ENCODE measurements at places on chromosomes 2 and 18. TPM values are rescaled to one million over a fixed set of nuclear protein-coding genes. Genes with fewer than 3 reads are reported as not detected.

DNA sequence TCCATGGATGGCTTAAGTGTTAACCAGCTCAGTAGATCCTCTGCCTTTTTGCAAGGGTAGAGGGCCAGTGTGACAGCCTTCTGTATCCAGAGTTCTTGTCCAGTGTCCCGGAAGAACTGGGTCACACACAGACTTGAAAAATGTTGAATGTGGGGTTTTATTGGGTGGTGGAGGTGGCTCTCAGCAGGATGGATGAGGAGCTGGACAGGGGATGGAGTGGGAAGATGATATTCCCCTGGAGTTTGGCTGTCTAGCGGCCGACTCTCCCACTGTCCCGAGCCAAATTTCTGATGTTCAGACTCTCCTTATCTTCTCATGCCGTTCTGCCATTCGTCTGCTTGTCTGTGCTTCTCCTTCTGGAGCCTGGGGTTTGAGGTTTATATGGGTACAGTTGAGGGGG, 72.6 kb downstream of the MYO3B start:
- no peak for DNase-seq

DNA sequence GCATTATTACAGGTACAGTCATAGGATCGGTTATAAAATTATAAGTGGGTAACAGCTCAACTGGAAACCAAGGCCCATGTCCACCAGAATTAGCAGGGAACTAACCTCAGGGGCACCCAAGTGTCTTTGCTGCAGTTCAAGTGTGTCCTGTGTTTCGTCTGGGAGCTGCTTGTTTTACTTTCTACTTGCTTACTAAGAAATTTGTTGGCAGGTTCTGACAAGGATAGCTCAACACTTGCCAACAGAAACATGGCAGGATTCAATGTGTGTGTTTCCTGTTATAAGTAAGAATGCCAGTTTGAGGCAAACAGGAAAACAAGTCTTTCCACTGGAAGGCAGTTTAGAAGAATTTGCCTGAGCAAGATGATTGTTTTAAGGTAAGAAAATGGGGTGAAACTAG, 104.5 kb downstream of the EPHA4 start:
- DNase-seq: no peak

GRCh38 chr2:120669121-120669952, 66.3 kb upstream of the GLI2 start:
- DNase-seq: no peak

OR6B2 gene
- not detected for total RNA-seq

DNA sequence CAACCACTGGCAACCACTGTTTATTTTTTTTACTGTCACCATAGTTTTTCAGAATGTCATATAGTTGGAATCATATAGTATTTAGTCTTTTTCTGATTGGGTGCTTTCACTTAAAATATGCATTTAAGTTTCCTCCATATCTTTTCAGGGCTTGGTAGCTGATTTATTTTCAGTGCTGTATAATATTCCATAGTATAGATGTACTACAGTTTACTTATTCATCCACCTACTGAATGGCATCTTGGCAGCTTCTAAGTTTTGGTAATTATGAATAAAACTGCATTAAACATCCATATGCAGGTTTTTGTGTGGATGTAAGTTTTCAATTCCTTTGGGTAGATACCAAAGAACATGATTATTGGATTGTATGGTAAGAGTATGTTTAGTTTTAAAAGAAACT, 23.0 kb downstream of the CFAP221 start:
- DNase-seq: no peak

TEKT4 gene
- total RNA-seq: not detected

KCNK3 gene
- total RNA-seq: 1.1 TPM

VWC2L gene
- total RNA-seq: not detected

DNA sequence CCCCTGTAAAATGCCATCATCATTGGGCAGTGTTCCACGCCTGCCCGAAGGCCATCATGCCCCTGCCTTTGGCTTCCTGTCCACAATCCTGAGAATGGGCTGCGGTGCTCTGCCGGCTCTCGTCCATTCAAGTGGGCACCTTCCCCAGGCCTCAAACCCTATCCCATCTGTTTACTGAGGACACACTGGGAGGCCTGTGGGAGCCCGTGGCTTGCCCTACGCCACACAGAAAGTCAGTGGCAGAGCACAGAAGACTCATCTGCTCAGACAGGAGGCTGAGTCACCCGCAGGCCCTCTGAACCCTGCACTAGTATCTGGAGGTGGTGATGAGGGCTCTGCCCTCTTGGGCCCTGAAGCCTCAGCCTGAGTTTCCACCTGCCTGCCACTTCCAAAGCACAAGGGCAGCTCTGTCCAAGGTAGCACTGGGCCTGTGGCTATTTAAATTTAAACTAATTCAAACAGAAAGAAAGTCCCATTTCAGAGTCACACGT, 19.1 kb upstream of the ANKRD53 start:
- DNase-seq: no peak

DNA sequence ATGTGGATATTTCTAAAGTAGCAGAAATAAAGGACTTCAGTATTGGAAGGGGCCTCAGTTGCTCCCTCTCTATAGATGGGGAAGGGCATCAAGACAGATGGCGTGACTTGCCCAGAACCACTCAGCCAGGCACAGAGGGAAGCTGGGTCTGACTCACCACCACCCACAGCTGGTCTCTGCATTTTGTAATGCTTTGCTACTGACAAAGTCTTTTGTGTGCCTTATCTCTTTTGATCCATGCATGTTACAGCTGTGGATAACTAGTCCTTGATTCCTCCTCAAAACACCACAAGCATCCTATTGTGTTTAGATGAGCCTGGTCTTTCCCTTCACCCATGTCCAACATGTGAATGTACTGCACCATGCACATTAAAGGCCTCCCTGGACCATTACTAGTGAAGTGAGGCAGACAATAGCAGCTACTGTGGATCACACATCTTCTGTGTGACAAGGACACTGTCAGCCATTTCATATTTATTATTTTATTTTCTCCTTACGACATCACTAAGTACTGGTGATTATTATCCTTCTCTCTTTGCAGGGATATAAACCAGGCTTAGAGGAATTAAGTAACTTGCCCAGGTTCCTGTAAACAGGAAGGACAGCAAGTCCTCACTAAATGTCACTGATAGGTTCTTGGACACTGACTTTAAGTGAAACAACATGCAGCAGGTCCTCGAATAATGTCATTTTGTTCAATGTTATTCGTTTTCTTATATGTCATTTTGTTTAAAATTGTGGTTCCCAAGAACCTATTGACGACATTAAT, 29.6 kb upstream of the IL37 start:
- DNase-seq: no peak

GRCh38 chr2:3398857-3399256, 19.4 kb downstream of the TRAPPC12 start:
- no peak for DNase-seq

- DNase-seq: peak; percentile 95
These were observed 232.3 kb downstream of the KLHL29 start for GRCh38 chr2:23617167-23617810.

GRCh38 chr2:112001136-112001715, 53.8 kb upstream of the TMEM87B start:
- DNase-seq: peak; percentile 67

SERPINB3 gene
- not detected for total RNA-seq

GRCh38 chr2:65432227-65433190, at the start of gene SPRED2:
Gene SPRED2, minus strand, starts transcription at chr2:65432599. Its CDS starts 612 bp downstream, at chr2:65431987.
- DNase-seq: peak; percentile 99

- no peak for DNase-seq
These were observed 580.0 kb downstream of the RNF144A start for GRCh38 chr2:7497178-7497577.

- no peak for DNase-seq
These were observed 507.2 kb downstream of the EPHA4 start for GRCh38 chr2:221064880-221065279.

GRCh38 chr2:46470114-46470628, 9.2 kb upstream of the TMEM247 start:
- peak; percentile 64 for DNase-seq

DNA sequence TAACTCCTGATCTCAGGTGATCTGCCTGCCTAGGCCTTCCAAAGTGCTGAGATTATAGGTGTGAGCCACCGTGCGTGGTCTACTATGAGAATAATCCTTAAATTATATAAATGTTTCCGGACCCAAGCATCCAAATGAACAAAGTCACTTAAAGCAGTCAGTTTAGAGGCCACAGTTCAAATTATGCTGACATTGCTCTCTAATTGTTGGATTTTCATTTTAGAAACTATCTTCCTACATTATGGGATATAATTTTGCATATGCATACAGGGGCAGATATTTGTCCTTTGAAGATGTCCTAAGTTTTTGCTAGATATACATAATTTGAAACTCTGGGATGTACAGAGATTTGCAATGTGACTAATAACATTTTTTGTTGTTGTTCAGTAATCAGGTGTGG, 390.1 kb downstream of the RND3 start:
- DNase-seq: no peak

DNA sequence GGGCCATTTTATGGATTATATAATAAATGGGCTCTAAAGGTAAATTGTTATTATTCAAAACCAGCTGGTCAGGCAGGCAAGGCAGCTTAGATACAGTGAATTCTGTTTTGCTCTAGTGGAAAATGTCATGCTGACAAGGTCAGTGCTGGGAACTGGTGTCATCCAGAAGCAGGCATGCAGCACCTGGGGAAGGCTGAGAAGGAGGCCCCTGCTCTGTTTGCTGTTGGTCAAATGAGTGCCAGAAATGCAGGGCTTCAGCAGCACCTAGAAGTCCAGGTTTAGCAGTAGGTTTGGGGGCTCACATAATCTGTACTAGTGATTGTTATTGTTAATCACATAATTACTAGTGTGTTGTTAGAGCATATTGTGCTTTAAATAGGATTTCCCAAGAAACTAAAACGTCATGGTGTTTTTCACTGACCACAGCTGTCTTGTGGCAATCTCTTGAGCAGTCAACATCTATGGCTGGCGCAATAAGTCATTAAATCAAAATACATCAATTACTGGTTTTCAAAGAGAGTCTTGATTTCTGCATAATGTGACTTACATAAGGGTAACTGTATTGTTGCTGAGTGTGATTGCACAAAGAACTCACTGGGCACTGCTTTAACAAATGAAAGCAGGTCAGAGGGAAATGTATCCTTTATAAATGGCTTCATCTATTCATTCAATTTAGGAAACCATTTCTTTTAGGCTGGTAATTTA, 99.1 kb downstream of the MYO3B start:
- no peak for DNase-seq

POTEJ gene
- total RNA-seq: 0.04 TPM

GRCh38 chr2:86624267-86624547, 542 bp upstream of the RNF103 start:
- DNase-seq: peak; percentile 74

- DNase-seq: no peak
These were observed 115.1 kb downstream of the CAPN13 start for GRCh38 chr2:30691948-30692828.

- DNase-seq: no peak
These were observed 8.0 kb downstream of the ANKRD23 start for GRCh38 chr2:96835830-96836229.

GRCh38 chr2:238431-238830, 25.4 kb downstream of the SH3YL1 start:
- DNase-seq: peak; percentile 84

DNA sequence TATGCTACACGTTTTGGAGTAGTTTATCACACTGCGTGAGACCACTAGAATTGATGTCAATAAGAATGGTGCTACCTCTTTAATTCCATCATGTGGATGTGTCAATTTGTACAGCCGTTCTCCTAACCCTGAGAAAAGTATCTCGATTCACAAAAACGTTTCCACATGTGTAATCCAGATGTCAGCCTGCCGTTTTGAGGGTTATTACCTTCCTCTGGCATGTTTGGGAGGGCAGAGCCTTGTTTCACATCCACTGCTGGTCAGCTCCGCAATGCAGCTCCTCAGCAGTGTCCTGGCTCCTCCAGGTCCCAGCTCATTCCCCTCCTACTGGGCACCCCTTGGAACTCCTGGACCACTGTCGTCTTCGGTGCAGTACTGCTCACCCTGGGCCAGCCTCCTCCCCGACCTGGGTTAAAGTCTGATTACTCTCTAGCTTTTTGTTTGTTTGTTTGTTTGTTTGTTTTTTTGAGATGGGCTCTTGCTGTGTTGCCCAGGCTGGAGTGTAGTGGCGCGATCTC, 34.6 kb downstream of the COPS7B start:
- DNase-seq: no peak

REG3G gene
- total RNA-seq: not detected
